HFFc6 (cell line): ENCODE measurements at places on chromosomes 16 and 17.

DNA sequence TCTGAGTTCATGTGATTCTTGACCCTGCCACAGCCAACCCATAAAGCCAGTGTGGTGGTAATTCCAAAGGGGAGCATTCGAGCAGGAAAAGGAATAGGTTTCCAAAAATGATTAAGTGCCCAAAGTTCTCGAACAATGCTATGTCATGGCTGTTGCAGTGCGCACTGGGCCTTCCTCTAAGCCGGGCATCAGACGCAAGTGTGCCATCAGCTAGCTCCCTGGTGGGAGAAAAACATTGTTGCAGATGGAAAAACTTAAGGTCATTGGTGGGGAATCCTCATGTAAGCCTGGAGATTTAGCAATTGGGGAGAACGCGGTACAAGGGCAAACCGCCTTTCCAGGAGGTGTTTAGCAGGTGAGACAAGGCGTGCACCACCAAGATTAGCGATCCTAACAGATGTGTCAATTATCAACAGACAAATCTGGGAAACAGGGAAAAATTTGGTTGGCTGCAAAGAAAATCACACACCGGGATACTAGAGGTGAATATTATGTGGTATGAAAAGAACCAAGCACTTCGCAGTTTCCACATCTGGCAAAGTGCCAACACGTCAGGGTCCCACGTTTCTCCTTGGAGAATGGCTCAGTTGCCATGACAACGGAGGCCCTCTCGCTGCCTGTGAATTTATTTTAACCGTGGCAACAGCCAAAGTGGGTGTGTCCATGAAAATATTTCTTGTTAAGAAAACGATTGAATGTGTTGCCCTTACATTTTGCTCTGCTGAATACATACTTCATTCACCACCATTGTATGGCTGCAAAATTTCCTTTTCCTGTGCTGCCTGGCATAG lies 118.5 kb upstream of the CACNG5 start:
- DNase-seq, result no peak

GRCh38 chr17:64400642-64401041 lies 10.0 kb upstream of the PECAM1 start:
- DNase-seq, result no peak

- DNase-seq, result no peak
Measured at GRCh38 chr16:56067406-56067805, 123.9 kb upstream of the GNAO1 start.

GRCh38 chr16:90011508-90011819 lies 7.8 kb downstream of the DBNDD1 start:
- no peak for DNase-seq

DNA sequence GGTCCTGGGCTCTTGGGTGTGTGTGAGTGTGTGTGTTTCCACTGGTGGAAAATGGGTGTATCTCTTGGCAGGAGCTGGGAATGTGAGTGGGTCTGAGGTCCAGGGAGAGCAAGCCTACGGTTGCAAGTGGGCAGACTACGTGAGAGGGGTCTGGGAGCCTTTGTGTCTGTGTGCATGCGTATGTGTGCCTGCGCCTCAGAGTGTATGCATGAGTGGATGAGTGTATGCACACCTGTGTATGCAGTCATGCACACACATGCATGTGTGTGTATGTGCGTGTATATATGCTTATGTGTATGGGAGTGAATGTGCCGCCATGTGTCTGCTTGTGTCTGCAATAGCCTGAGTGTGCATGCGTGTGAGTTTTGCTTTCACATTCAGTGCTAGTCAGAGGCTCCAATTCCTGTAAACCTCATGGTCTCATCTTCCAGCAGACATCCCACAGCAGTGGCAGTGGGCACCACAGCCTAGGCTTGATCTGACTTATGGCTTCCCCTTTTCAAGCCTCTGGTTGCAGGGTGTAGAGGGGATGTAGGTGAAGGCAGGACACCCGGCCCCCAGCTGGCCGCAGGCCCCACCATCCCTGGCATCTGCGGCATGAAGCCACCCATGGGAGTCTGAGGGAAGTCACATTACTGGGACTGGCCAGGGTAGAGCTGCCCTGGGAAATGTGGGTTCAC lies 19.7 kb upstream of the RMI2 start:
- DNase-seq, result no peak

DNA sequence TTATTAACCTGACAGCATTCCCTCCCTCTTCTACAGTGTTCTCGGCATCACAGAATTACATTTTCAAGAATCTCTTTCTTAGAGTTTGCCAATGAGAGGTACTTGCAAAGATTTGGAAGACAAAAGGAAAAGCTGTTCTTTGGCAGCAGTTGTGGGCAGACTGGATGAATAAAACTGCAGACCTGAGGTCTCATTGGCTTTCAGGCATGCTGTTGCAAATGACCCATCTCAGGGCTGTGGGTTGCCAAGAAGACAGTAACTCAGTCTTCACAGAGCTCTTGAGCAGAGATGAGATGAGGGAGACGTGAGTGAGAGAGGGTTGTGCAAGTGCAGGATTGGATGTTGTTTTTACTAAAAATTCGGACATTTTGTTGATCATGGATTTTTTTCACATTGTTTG lies 11.3 kb upstream of the USP31 start:
- DNase-seq, result no peak

DNA sequence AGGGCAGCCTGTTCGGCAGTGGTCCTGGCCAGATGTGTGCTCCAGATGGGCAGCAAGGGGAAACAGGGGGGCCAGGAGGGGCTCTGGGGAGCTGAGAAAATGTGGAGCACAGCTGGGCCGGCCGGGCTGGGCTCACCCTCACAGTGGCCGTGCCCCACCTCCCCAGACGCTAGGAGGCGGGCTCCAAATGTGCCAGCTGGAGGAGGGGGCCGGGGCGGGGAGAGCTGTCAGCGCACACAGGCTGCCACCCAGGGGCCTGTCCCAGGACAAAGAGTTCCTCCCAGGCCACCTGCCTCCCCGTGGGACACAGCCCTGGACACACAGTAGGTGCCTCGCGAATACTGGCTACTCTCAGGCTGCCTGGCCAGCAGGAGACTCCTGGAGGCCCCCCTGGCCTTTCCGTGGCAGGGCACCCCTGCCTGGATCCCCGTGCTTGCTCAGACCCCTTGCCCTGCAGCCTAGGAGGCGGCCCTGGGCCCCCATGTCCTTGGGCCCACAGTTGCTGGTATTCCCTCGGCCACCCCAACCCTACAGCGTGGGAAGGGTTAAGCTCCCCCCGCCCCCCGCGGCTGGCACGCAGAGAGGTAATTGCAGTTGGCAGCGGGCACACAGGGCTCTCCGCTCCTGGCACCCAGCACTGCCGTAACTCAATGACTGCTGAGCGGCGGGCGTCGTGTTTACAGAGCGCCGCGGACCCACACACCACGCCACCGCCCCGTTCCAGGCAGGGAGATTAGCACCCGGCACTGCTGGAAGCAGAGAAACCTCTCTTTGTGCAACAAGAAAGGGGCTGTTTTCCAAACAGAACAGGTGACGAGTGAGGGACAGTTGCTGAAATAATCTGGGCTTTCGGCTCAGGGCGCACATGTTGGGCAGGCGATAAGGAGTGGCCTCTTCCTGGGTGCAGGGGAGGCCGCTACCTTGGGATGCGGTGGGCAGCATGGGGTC lies 32.2 kb downstream of the BAHCC1 start:
- no peak for DNase-seq

- DNase-seq, result no peak
Measured at GRCh38 chr16:78985716-78986605, 614.6 kb downstream of the MAF start.

DNA sequence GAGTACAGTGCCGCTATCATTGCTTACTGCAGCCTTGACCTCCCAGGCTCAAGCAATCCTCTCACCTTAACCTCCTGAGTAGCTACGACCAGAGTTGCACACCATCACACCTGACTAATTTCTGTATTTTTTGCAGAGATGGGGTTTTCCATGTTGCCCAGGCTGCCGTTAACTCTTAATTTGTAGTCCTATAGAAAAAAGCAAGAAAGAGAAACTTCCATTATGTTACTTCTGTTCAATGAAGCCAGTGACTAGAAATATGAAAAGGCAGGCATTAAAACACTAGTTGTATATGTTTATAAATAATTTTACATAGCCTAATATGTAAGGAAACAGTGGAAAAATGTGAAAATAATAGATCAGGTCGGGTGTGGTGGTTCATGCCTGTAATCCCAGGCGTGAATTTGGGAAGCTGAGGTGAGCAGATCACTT lies 9.7 kb downstream of the RAD51C start:
- DNase-seq, result no peak

DNA sequence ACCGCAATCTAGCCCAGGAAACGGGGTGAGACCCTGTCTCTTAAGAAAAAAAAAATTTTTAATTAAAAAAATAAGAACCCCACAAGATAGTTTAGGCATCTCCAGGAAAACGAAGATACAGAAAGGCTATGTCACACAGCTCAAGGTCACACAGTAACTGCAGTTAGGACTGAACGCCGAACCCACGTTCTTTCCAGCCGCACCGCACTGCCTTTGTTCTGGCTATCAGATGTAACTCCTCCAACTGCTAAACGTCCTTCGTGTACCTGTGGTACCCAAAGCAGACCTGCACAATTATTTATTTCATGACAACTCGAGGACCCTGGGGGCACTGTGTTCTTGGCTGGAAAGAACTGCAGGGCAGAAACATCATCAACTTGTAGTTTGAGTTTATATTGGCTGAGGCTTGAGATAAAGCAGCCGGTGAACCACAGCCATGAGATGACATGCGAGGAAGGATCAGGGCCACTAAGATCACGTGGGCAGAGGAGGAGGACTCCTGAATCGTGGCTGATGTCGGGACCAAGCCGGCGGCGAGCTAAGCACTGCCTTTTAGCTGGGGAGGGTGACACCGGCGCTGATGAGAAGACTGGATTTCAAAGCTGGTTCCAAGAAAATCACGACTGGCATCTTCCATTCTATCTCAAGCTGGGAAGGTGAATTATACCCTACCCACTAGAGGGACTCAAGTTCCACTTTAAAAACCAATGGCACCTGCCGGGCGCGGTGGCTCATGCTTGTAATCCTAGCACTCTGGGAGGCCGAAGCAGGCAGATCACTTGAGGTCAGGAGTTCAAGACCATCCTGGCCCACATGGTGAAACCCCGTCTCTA lies 20.7 kb upstream of the MNT start:
- no peak for DNase-seq

GRCh38 chr16:22091721-22092120 lies 620 bp upstream of the VWA3A start:
- DNase-seq, result no peak

DNA sequence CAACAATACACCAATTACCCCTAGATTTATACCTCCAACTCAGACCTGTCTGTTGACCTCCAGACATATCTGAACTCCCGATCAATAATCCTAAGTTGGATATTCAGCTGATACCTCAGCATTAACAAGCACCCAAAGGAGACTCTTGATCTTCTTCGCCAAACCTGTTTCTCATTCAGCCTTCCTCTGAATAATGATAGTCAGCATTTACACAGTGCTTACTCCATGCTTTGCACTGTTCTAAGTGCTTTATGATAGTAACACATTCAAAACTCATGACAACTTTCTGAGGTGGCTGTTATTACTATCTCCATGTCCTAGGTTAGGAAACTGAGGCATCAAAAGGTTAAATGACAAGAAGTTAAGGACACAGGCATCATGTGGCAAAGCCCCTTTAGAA lies 104.2 kb upstream of the SIAH1 start:
- no peak for DNase-seq

DNA sequence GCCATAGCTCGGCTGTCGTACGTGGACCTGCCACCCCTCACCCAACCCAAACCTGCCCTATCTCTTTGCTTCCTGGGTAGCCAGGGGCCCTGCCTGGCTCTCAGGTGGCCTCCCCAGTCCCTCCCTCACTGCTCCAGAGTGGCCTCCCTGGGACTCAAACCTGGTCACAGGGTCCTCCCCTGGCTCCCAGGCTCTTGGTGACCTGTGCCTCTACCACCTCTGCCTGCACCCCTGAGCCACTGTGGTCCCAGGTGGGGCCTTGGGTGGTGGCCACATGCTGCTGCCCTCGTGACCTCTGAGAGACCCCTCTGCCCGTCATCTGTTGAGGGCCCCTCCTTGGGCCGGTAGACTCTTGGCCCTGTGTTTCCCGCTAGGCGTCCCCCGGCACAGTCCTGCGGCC lies 64.6 kb upstream of the PVALEF start:
- no peak for DNase-seq

GRCh38 chr17:74680941-74681340 lies 31.8 kb downstream of the CD300LF start:
- no peak for DNase-seq

- DNase-seq, result peak; percentile 37
Measured at GRCh38 chr16:12132290-12132689, 155.8 kb downstream of the SNX29 start.

DNA sequence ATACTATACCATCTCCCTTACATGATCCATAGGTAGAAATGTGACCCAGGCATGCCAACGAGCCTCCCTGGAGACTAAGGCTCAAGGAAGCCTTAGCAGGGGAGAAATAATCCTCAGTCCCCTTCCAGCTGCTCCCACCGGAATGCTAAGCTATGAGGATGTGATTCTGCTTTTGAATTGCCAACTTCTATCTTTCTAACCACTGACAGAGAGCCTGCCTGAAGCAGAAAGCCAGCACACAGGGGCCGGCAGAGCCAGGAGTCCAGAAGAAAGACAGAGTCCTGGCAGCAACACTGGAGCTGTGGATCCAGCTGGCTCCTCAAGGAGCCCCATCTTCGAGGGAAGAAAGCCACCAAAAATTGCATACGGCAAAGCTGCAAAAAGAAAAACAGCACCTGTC lies 579.6 kb upstream of the CDH5 start:
- DNase-seq, result no peak

- no peak for DNase-seq
Measured at GRCh38 chr16:47392081-47392480, 68.8 kb downstream of the ITFG1 start.
